Activated T-cell treated with anti-CD3 and anti-CD28 coated beads, Interleukin-2, amount 50 U/mL, for 72 hours (primary cell): ENCODE measurements at places on chromosomes 4 and X. TPM values are rescaled to one million over a fixed set of nuclear protein-coding genes. Genes with fewer than 3 reads are reported as not detected.

GRCh38 chr4:117549524-117549923, 464.1 kb upstream of the TRAM1L1 start:
- no peaks in the 10 kb centered on the region for H3K4me1 ChIP-seq
- H3K36me3 ChIP-seq: no peaks in the 10 kb centered on the region
- H3K4me3 ChIP-seq: no peak overlapping the region
- H3K27ac ChIP-seq: no peak overlapping the region

- DNase-seq: no peak
- H3K27ac ChIP-seq: no peak overlapping the region
- no peaks in the 10 kb centered on the region for H3K36me3 ChIP-seq
- no peaks in the 10 kb centered on the region for H3K4me1 ChIP-seq
Observed at GRCh38 chr4:139764182-139764581, 98.6 kb downstream of the MGST2 start.

- H3K27me3 ChIP-seq: no peaks in the 10 kb centered on the region
- H3K4me1 ChIP-seq: no peaks in the 10 kb centered on the region
- no peak overlapping the region for H3K4me3 ChIP-seq
- no peak for DNase-seq
- H3K36me3 ChIP-seq: no peaks in the 10 kb centered on the region
Observed at GRCh38 chr4:138736362-138736761, 279.2 kb upstream of the NOCT start.

DNA sequence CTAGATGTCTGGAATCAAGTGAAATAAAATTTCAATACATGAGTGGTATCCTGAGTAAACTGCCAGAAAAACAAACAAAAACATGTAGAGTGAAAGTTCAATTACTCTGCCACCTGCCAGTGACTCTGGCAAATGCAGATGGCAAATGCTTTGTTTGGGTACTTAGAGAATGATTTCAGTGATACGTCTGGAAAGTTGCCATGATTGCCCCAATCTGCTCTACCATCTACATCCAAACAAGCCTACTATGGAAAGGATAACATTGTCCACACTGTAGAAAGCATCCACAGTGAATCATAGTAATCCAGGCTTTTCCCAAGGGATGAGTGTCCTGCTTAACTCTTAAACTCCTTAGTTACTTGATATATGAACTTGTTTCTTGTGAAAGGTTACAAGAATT, 3.4 kb downstream of the SPATA4 start:
- no peak for DNase-seq
- H3K27me3 ChIP-seq: peaks cover 25% of the 10 kb centered on the region

DNA sequence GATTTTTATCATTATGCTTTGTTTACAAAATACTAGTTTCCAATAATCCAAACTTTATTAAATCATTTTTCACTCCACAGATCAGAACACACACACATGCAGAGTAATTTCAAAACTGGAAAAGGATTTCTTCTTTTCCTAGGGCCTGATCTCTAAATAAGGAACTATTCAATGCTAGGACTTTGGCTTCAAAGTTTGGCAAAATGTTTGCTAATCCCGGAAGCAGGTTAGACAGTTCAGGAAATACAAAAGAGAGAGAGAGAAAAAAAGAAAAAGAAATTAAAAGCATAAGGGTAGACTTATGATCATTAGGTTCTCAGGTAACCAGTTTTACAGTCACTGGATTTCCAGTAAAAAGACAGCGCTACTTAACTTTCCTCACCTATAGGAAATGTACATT, 211.0 kb downstream of the DCLK2 start:
- no peaks in the 10 kb centered on the region for H3K4me1 ChIP-seq
- peaks cover 2% of the 10 kb centered on the region for H3K36me3 ChIP-seq
- no peak overlapping the region for H3K27ac ChIP-seq
- no peaks in the 10 kb centered on the region for H3K27me3 ChIP-seq

- no peaks in the 10 kb centered on the region for H3K27me3 ChIP-seq
- peak overlapping the region; percentile 17 for H3K27ac ChIP-seq
- H3K36me3 ChIP-seq: no peaks in the 10 kb centered on the region
- no peak for DNase-seq
- peaks cover 7% of the 10 kb centered on the region for H3K4me1 ChIP-seq
Observed at GRCh38 chr4:101175896-101176676, 171.2 kb downstream of the PPP3CA start.

- no peak overlapping the region for H3K4me3 ChIP-seq
- H3K27ac ChIP-seq: no peak overlapping the region
- H3K27me3 ChIP-seq: peaks cover 40% of the 10 kb centered on the region
- DNase-seq: no peak
- no peaks in the 10 kb centered on the region for H3K36me3 ChIP-seq
Observed at GRCh38 chrX:44144177-44144945, 171.2 kb upstream of the NDP start.

DNA sequence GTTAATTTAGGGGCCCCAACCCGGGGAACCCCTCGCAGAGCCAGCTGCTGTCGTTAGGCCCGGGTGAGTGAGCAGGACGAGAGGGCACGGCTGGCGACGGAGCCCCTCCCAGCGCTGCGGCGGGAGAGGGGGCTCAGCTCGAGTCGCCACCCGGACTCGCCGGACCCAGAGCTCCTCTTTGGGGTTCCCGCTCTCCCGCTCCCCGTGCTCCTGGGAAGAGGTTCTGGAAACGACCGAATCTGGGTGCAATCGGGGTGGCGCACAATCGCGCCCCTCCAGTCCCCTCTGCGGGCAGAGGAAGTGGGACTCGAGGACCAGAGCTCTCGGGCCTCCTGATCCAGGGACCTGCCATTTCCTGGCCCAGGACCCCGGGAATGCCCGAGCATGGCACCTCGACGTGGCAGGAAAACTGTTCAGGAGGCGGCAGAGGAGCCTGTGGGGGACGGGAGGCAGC, 37.3 kb upstream of the ARAF start:
- H3K27me3 ChIP-seq: no peaks in the 10 kb centered on the region
- H3K4me3 ChIP-seq: peak overlapping the region; percentile 78
- H3K36me3 ChIP-seq: no peaks in the 10 kb centered on the region
- H3K27ac ChIP-seq: no peak overlapping the region
- peaks cover 5% of the 10 kb centered on the region for H3K4me1 ChIP-seq

DNA sequence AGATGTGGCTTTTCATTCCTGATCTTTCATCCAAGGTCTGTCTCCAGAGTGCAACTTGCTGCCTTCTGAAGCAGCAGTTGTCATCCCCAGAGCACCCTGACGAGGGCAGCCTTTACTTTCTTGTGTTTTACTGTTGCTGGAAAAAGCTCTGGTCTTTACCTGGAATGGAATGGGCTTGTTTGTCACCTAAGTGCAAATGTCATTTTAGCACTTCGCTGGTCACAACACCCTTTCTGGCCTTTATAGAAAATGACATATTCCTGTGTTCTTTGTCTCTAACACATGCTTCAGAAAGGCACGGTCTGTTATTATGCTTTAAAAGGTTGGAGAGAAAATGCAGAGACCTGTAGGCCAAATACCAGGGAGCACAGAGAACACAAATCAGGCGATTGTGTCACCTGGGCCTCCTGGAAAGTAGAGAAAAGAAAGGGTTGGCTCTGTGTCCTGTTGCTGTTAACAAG, 332.7 kb upstream of the IGFBP7 start:
- no peak for DNase-seq
- no peaks in the 10 kb centered on the region for H3K27me3 ChIP-seq
- H3K27ac ChIP-seq: no peak overlapping the region
- H3K4me3 ChIP-seq: no peak overlapping the region
- no peaks in the 10 kb centered on the region for H3K4me1 ChIP-seq
- no peaks in the 10 kb centered on the region for H3K36me3 ChIP-seq

DNA sequence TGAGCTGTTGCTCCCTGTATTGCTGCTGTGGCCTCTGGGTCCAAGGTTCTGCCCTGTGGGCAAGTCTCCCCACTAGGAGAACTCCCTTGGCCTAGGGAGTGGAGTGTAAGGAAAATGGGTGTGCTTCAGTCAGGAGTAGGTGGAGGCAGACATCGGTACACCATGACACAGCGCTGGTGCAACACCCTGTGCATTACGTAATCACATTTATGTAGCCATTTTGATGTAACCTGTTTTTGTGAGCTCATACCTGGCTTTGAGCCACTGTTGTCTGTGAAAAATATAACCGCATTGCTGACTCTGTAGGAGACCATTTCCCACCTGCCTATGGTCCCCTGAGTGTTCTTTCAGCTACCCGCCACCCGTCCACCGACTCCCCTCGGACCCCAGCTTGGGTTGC, 700.5 kb upstream of the AGA start:
- H3K27ac ChIP-seq: no peak overlapping the region
- no peak for DNase-seq
- H3K4me3 ChIP-seq: no peak overlapping the region
- H3K4me1 ChIP-seq: no peaks in the 10 kb centered on the region
- H3K27me3 ChIP-seq: no peaks in the 10 kb centered on the region

The INTU gene
- 0.60 TPM for total RNA-seq

The TXK gene
- total RNA-seq: 52.3 TPM

The TAF7L gene
- total RNA-seq: not detected
